CD4-positive, alpha-beta T cell treated with Interferon alpha-2 for 1 hour (primary cell): ENCODE measurements at places on chromosomes 7 and 10.

DNA sequence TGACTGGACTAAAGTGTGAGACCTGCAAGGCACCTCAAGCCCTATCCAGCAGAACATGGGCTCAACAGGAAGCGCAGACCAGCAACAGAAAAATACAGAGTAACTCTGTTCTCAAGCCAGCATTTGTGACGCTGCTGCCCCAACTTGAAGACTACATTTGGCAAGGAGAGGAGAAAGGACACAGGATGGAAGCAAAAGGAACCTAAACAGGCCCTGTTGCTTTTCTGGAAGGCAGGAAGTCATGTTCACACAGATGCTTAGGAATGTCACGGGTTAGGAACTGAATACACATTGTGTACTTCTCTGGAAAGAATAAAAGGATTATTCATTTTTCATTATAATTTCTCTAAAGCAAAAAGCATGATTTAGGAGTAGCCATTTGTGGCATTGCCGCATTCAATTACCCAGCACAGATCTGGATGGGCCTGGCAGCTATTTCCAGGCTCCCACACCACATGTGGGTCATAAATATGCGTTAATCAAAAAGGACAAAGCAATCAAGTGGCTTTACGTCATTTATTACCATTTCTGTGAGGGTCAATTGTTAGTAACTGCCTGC is 19.8 kb upstream of the TOMM7 start:
- no peak for DNase-seq

DNA sequence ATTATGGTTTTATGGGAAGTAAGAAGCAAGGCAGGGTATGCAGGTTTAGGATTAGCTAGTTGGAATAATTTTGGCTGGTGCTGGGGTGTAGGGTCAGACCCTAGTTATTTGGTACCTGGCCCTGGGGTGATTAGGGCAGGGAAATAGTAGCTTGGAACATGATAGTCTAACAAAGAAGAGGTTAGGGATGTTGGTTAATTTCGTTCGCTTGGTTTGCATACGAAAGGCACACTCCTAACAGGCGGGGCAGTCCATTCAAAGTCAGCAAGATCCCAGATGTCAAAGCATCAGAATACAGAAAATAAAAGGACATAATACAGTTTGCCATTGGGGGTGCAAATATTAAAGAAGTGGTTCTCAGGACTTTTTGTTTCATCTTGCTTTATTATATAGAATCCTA is 55.7 kb upstream of the ITPRID1 start:
- no peak for DNase-seq

- DNase-seq, result no peak
Measured at GRCh38 chr10:90579602-90580242, 278.1 kb downstream of the HTR7 start.

DNA sequence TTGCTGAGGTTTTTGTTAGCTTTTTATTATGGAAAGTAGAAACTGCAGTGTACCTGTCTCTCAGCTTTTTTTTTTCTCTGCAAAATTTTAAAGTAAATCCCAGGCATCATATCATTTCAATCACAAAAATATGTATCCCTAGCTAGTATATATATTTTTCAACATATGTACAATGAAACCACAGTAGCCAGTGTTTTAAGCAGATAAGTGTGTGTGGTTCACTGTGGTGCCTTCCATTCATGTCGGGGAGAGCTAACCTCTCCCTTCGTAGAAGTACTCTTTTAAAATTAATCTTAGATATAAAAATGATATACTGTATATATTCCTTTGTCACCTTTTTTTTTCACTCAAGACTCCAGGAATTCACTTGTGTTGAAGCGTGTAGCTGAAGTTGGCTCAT is 22.7 kb downstream of the CUL1 start:
- no peak for DNase-seq

GRCh38 chr7:2782565-2782964 is 61.5 kb downstream of the GNA12 start:
- no peak for DNase-seq

DNA sequence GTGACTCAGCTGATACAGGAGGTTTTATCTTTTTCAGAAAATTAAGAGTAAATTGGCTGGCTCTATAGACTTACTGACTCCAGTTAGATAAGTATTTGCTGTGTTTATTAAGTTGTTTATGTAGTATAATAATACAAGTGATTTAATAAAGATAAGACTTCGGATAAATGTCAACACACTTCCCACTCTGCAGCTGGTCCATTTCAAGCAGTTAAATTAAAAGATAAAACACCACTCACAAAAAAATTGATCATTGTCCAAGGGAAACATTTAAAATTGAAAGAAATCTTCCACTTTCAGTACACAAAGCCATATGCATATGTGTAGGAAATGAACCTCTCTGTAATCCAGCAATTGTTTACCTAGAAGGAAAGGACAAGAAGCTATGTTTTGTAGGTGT is 106.1 kb upstream of the SP8 start:
- DNase-seq, result no peak

- no peak for DNase-seq
Measured at GRCh38 chr7:157679607-157680006, 342.8 kb downstream of the DNAJB6 start.

- no peak for DNase-seq
Measured at GRCh38 chr10:130998642-130999041, 312.9 kb downstream of the TCERG1L start.

- no peak for DNase-seq
Measured at GRCh38 chr10:91495402-91495801, 85.3 kb downstream of the HECTD2 start.

DNA sequence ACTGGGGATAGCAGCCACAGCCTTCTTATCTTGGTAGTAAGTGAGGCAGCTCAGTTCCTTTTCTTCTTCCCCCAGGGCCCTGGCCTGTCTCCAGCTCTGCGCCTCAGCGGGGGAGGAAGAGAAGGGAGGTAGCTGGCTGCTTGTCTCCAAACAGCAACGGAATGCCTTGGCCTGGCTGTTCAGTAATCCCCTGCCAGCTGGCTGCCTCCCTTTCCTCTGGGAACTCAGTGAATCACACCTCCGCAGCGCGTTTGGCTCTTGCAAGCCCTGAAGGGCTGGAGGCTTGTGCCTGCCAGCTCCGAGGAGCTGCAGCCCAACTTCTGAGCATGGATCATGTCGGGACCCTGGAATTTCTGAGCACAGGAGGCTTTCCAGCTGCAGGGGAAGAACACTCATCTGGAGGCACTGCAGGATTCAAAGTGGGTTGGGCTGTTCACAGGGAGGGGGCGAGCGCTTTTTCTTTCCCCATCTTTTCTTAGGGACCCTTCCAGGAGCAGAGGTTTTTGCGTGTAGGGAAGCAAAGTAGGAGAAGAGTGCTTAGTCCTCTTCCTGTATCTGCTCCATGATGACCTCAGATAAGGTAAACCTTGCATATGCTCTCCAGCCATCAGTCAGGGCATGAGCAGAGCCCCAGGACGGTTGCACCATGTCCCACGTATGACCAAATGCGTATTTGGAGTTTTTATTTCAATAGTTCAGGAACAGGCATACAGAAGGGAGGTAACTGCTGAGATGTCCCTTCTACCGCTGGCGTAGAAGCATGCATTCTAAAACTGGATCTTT is 253.2 kb upstream of the INHBA start:
- no peak for DNase-seq

GRCh38 chr7:8227261-8227660 is 34.7 kb downstream of the ICA1 start:
- DNase-seq, result no peak

- no peak for DNase-seq
Measured at GRCh38 chr7:71535616-71536015, 403.7 kb downstream of the GALNT17 start.

DNA sequence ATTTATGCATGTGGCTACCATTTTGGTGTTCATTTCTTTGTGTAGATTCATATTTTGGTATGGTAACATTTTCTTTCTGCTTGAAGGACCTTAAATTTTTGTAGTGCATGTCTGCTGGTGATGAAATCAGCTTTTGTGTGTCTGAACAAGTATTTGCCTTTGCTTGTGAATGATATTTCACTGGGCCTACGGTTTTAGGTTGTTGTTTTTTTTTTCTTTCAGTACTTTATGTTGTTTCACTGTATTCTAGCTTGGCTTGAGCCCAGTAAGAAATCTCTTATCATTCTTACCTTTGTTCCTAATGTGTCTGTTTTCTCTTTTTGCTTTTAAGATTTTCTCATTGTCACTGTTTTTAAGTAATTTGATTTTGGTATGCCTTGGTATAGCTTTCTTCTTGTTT is 31.9 kb downstream of the SAMD8 start:
- DNase-seq, result no peak

DNA sequence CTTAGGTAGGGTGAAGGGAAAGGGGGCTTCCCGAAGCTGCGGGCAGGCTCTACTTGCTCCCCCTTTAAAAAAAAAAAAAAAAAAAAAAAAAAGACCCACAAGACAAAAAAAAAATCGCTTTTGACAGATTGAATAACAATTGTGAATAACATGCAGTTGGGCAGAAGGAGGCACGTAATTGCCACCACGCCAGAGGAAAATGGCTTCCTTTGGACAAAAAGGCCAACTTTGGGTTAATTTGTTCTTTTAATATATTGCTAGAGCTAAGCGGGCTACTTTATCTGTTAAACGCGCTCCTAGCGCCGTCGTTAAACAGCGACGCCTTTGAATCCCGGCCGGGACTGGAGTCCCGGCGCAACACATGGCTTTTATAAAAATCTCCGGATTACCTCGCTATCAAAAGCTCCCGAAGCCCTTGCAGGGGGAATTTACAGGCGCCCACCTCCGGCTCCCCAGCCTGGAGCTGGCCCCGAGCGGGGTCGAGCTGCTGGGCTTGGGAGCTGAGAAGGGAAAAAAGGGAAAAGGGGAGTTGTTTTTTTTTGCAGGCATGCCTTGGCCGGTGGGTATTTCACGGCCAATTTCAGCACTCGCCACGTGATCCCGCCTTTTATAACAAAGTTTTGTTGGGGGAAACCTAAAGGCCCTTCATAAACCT is 1.2 kb downstream of the HOXA11 start:
- DNase-seq, result no peak

- no peak for DNase-seq
Measured at GRCh38 chr7:142749218-142749993, at the start of gene PRSS1. TSS of gene PRSS1 (plus strand) at chr7:142749472. CDS start at chr7:142749485, 13 bp downstream.
